ENCODE measurements at places on chromosomes 6 and 20. TPM values are rescaled to one million over a fixed set of nuclear protein-coding genes. Genes with fewer than 3 reads are reported as not detected.
A peak's percentile ranks its signal among the peaks of the same experiment; 100 is the strongest.

The C6orf47 gene
- 20.1 TPM for total RNA-seq

The PCNA gene
- total RNA-seq: 397 TPM

The ULBP2 gene
- 2.6 TPM for total RNA-seq

The SAMD5 gene
- 4.3 TPM for total RNA-seq

- no peak for DNase-seq
- H3K36me3 ChIP-seq: no peaks in the 10 kb centered on the region
- H3K4me3 ChIP-seq: no peak overlapping the region
- no peaks in the 10 kb centered on the region for H3K4me1 ChIP-seq
- H3K27me3 ChIP-seq: no peaks in the 10 kb centered on the region
- no peak overlapping the region for H3K27ac ChIP-seq
These were observed 109.1 kb downstream of the SASH1 start for GRCh38 chr6:148451690-148452089.

- H3K27ac ChIP-seq: no peak overlapping the region
- H3K27me3 ChIP-seq: peaks cover 4% of the 10 kb centered on the region
- no peak overlapping the region for H3K4me3 ChIP-seq
- no peaks in the 10 kb centered on the region for H3K36me3 ChIP-seq
These were observed 118.4 kb downstream of the AIG1 start for GRCh38 chr6:143179096-143179495.

DNA sequence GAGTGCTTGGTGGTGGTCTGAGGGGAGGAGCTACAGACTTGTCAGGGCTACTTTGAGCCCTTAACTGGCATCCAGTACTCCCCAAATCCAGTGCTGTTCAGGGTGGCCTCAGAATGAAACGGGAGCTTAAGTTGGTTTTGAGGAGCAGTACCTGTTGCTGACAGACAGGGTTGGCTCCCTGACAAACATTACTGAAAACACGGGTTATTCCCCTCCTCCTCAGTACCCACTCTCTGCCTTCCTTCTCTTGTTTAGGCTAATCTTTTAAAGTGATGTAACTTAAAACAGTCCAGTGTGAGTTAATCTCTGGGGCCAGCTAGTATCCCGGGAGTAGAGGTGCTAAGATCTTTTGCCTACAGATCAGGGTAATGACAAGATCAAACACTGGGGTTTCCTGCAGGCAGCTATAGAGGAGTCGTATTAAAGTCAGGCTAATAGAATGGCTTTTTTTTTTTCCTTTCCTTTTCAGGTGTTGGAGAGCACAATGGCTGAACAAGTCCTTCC lies 3.7 kb downstream of the TNFAIP3 start:
- H3K36me3 ChIP-seq: no peaks in the 10 kb centered on the region
- no peak for DNase-seq
- H3K4me1 ChIP-seq: peaks cover 12% of the 10 kb centered on the region
- peaks cover 61% of the 10 kb centered on the region for H3K27me3 ChIP-seq

- H3K4me3 ChIP-seq: no peak overlapping the region
- peaks cover 86% of the 10 kb centered on the region for H3K27me3 ChIP-seq
- no peaks in the 10 kb centered on the region for H3K36me3 ChIP-seq
- no peak overlapping the region for H3K27ac ChIP-seq
- DNase-seq: no peak
These were observed 16.7 kb upstream of the OLIG3 start for GRCh38 chr6:137510923-137511322.

GRCh38 chr6:16157909-16158308 lies 29.0 kb downstream of the MYLIP start:
- peaks cover 16% of the 10 kb centered on the region for H3K4me1 ChIP-seq
- H3K4me3 ChIP-seq: no peak overlapping the region
- no peaks in the 10 kb centered on the region for H3K27me3 ChIP-seq
- H3K36me3 ChIP-seq: no peaks in the 10 kb centered on the region
- no peak overlapping the region for H3K27ac ChIP-seq

DNA sequence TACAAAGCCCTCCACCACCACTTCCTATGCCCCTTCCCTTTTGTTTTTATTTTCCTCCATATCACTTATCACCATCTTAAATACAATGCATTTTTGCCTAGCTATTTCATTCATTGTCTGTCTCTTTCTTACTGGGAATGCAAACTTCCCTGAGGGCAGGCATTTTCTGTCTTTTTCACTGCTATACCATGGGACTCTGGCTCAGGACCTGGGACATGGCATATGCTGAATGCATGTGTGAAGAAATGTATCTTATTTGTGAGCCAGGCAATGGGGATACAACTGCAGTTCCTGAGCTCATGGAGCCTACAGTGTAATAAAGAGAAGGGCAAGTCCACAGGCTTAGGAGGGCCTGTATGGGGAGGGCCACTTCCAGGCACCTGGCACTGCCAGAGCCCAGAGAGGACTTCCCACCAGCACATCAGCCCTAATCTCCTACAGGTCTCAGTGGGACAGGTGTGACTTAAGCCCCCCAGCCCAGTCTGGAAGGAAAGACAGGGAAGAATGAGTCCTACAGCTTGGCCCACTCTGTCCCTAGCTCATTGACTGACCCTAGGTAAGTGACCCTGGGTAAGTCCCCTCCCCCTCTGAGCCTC lies 43.2 kb downstream of the TFEB start:
- no peak for DNase-seq
- peaks cover 7% of the 10 kb centered on the region for H3K4me1 ChIP-seq
- no peak overlapping the region for H3K27ac ChIP-seq
- no peaks in the 10 kb centered on the region for H3K27me3 ChIP-seq

DNA sequence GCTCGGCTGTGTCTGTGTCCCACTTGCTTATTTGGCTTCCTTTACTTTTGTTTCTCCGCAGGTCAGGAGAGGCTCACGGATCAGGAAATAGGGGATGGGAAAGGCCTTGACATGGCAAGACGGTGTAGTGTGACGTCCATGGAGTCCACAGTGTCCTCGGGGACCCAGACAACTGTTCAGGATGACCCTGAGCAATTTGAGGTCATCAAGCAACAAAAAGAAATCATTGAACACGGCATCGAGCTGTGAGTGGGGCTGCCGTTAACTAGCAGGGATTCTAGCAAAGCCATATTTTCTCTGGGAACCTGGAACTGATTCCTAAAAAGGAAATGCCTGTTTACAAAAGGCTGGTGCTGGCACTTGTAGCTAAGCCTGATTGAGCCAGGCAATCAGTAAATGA lies 54.4 kb downstream of the ARFGEF2 start:
- DNase-seq: no peak
- H3K27me3 ChIP-seq: no peaks in the 10 kb centered on the region
- H3K27ac ChIP-seq: no peak overlapping the region
- peaks cover 10% of the 10 kb centered on the region for H3K36me3 ChIP-seq
- H3K4me3 ChIP-seq: no peak overlapping the region
- H3K4me1 ChIP-seq: no peaks in the 10 kb centered on the region

DNA sequence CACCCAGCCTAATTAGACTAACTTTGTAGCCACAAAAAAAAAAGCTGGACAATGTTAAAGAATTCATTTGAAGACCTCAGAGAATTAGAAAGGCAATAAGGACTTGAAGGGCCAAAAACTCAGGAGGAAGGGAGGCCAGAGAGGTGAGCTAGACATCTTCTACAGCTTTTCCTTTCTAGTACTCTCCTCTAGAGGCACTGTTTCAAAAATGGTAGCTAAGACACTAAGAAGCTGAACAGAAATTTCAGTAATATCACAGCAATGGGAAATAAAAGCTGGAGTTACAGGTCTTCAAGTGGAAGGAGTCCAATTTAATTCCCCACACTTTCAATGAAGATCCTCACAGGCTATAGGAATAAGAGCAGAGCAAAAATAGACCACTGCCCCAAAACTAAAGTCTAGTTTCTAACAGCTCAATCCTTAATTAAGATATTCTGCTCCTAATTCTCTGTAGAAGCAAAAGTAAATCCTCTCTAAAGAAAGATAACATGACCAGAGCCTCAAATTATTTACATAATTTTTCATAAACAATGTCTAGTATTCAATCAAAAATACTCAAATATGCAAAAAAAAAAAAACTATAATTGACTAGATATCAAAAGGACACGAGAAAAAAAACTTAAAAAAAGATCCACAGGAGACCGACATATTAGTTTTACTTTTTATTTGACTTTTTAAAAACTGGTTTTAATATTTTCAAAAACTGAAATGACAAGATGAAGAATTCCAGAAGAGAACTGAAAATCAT lies 63.7 kb downstream of the RNGTT start:
- H3K4me1 ChIP-seq: no peaks in the 10 kb centered on the region
- H3K4me3 ChIP-seq: no peak overlapping the region
- peaks cover 5% of the 10 kb centered on the region for H3K36me3 ChIP-seq
- no peaks in the 10 kb centered on the region for H3K27me3 ChIP-seq
- H3K27ac ChIP-seq: no peak overlapping the region
- DNase-seq: peak; percentile 20

DNA sequence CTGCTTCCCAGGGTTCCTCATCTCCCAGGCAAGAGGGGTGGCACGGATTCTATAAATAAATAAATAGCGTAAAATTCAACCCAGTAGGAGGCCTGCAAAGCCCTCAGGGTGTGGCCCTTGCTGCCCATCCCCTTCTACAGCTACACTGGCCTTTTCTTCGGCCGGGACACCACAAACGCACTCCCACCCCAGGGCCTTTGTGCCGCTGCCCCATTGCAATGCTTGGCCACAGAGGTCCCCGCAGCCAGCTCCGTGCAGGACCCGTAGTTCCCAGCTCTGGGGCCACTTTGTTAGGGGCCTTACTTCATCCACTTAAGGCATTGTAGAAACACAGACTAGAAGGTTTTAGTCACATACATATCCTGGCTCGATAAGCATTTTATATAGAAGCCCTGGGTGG lies 151.2 kb downstream of the ERMARD start:
- no peak overlapping the region for H3K27ac ChIP-seq
- no peaks in the 10 kb centered on the region for H3K4me1 ChIP-seq
- no peak overlapping the region for H3K4me3 ChIP-seq
- DNase-seq: no peak
